ENCODE measurements at places on chromosomes 2 and 18. TPM values are rescaled to one million over a fixed set of nuclear protein-coding genes. Genes with fewer than 3 reads are reported as not detected.

The PKP4 gene
- 24.5 TPM for total RNA-seq

The LYPD6B gene
- not detected for total RNA-seq

The CFAP221 gene
- total RNA-seq = under 0.01 TPM

The CNGA3 gene
- total RNA-seq = not detected

The GPR55 gene
- not detected for total RNA-seq

The SCYGR4 gene
- not detected for total RNA-seq

The UGT1A8 gene
- not detected for total RNA-seq

The PCARE gene
- total RNA-seq = not detected

The CDH19 gene
- not detected for total RNA-seq

The CRACDL gene
- total RNA-seq = not detected

The SERPINB12 gene
- total RNA-seq = not detected

The LONRF2 gene
- total RNA-seq = 0.53 TPM

The MTCL1 gene
- total RNA-seq = 15.4 TPM

The ICA1L gene
- 2.8 TPM for total RNA-seq

The RESP18 gene
- not detected for total RNA-seq

The SIGLEC15 gene
- not detected for total RNA-seq

The ITGB6 gene
- not detected for total RNA-seq

The ZSWIM2 gene
- total RNA-seq = not detected

The RAB6C gene
- total RNA-seq = not detected

The RAB12 gene
- total RNA-seq = 28.8 TPM

The EGR4 gene
- not detected for total RNA-seq

The FIGN gene
- total RNA-seq = 0.86 TPM

The LRATD1 gene
- 3.5 TPM for total RNA-seq

The SLC14A1 gene
- 0.89 TPM for total RNA-seq

The BOK gene
- total RNA-seq = 45.3 TPM

The UGT1A10 gene
- total RNA-seq = not detected

The GALR1 gene
- not detected for total RNA-seq

The ING5 gene
- total RNA-seq = 39.9 TPM

The FBXO41 gene
- total RNA-seq = 0.29 TPM

The PROC gene
- total RNA-seq = not detected

The CAPN13 gene
- total RNA-seq = not detected

The UGT1A4 gene
- not detected for total RNA-seq

The GPR39 gene
- total RNA-seq = 9.2 TPM

The PSMA8 gene
- not detected for total RNA-seq

The ABCG5 gene
- not detected for total RNA-seq

The OR6B2 gene
- total RNA-seq = not detected

The NDC80 gene
- total RNA-seq = 16.4 TPM

The PRKAG3 gene
- total RNA-seq = not detected

The FABP1 gene
- total RNA-seq = not detected

The UPP2 gene
- total RNA-seq = not detected

The DUSP28 gene
- 7.2 TPM for total RNA-seq

The PROKR1 gene
- not detected for total RNA-seq

The CDH20 gene
- total RNA-seq = 0.35 TPM

The PREB gene
- 70.1 TPM for total RNA-seq

The HTR2B gene
- total RNA-seq = 6.4 TPM

The TTLL4 gene
- total RNA-seq = 9.6 TPM

The USP40 gene
- 24.6 TPM for total RNA-seq

The RSAD2 gene
- total RNA-seq = not detected

The SERPINB3 gene
- total RNA-seq = not detected

The SOWAHC gene
- 7.1 TPM for total RNA-seq

The MRO gene
- not detected for total RNA-seq

The MAPK4 gene
- total RNA-seq = not detected

The FASTKD2 gene
- total RNA-seq = 34.6 TPM

The MYO5B gene
- total RNA-seq = not detected

The DYNAP gene
- not detected for total RNA-seq

The CNDP1 gene
- total RNA-seq = not detected

Measured in myometrial cell (primary cell).